ENCODE measurements at places on chromosomes 3 and 15. TPM values are rescaled to one million over a fixed set of nuclear protein-coding genes. Genes with fewer than 3 reads are reported as not detected.

- DNase-seq, result no peak
Observed at GRCh38 chr3:122415104-122415744, 638 bp downstream of the WDR5B start.

DNA sequence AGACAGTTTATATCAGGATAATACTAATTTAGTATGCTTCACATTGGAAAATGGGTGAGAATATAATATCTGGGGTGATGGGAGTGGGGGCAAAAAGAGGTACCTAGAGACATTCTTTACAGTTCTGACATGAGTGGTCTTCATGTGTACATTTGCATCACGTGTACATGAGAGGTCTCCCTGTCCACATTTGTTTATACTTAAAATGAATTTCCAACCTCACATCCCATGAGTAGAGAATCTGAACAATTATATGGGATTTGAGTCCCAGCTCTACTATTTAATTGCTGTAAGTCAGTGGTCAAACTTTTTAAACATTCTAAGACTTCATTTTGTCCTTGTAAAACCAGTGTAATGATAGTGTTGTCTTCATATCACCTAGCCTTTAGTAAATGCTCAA, 408.4 kb downstream of the NAALADL2 start:
- DNase-seq, result no peak

GRCh38 chr3:173977747-173978146, 580.2 kb downstream of the NLGN1 start:
- no peak for DNase-seq

DNA sequence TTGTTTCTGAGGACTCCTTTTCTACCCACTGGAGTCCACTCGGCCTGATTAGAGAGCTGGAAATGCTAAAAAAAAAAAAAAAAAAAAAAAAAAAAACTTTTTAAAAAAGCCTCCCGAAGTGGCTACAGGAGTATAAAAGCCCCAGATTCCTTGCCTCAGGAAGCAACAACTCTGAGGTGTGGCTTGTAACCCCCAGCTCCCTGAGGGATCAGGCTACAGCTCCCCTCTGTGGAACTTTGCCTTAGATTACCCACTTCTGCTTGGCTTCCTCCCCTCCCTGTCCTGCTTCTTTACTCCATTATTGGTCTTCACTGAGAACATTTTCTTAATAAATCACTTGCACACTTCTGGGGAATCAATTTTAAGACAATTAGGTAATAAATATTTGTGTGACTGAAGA, 49.7 kb upstream of the GADL1 start:
- DNase-seq, result no peak

- DNase-seq, result no peak
Observed at GRCh38 chr15:30924353-30924752, 20.6 kb downstream of the FAN1 start.

- DNase-seq, result no peak
Observed at GRCh38 chr3:30657914-30658313, 51.5 kb downstream of the TGFBR2 start.

- DNase-seq, result no peak
Observed at GRCh38 chr3:46887980-46888494, 10.5 kb downstream of the PTH1R start.

DNA sequence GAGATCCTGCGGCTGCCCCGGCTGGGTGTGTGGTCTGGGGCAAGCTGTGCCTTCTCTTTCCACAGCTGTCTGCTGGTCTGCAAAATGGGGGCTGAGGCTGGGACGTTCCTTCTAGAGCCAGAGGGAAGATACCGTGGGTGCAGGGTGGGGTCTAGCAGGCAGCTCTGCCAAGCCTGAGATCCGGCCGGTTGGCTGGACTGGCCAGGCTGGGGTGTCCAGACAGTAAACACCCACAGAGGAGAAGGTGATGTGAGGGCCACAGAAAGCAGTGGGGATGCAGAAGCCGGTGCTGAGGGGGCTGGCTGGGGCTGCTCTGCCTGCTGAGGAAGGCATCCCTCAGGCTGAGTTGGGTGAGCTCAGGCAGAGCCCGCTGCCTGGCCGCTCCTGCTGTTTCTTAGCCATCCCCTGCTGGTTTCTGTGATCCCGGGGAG, 46.1 kb downstream of the FBLN2 start:
- DNase-seq, result no peak

DNA sequence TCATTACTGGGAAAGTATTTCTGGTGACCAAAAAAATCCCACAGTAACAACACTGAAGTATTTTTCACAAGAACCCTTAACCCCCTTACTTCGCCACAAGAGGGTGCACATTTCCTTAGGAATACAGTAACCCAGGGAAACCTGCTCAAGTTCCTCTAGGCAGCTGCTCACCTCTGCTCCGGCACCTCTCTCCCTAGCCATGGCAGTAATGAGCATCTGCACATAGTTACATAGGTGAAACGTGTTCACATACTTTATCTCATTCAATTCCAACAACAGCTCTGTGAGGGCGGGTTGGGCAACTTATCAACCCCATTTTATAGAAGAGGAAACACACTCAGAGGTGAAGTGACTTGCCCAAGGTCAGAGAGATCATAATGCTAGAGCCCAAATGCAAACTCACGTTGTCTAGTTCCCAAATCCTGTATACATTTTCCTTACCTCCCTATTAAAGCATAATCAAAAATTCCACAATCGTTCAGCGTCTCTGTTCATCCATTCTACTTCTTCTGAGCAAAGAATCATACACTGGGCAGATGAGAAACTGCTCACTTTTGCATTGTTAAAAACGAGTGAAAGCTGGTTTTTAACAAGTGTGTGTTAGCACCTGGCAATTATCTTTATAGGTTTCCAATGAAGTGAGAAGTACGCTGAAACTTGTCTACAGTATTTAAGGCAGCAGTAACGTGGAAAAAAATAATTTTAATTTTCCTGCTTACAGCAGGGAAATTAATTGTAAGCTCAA, 90.7 kb downstream of the IGF2BP2 start:
- DNase-seq, result no peak

GRCh38 chr15:68578175-68578979, 416 bp upstream of the CORO2B start:
- DNase-seq, result peak; percentile 77

GRCh38 chr3:177820683-177821316, 623.5 kb upstream of the TBL1XR1 start:
- no peak for DNase-seq

- DNase-seq, result no peak
Observed at GRCh38 chr15:50057905-50058639, 61.0 kb downstream of the ATP8B4 start.

DNA sequence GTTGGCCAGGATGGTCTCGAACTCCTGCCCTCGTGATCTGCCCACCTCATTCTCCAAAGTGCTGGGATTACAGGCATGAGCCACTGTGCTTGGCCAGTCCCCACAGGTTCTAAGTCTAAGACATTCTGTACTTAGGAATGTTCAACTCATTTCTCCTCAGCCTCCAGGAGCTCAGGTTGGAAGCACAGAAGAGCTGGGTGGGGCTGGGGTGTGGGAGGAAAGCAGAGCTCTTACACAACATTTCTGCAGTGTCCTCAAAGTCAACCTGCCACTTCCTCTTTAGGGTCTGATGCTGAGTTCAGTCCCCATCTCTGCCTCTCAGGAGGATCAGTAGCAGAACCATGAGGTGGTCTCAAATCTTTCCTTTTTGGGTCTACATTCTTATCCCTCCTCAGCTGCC, 75.5 kb downstream of the MRPL46 start:
- DNase-seq, result no peak

GRCh38 chr3:109382588-109382987, 45.2 kb upstream of the DPPA4 start:
- DNase-seq, result no peak

DNA sequence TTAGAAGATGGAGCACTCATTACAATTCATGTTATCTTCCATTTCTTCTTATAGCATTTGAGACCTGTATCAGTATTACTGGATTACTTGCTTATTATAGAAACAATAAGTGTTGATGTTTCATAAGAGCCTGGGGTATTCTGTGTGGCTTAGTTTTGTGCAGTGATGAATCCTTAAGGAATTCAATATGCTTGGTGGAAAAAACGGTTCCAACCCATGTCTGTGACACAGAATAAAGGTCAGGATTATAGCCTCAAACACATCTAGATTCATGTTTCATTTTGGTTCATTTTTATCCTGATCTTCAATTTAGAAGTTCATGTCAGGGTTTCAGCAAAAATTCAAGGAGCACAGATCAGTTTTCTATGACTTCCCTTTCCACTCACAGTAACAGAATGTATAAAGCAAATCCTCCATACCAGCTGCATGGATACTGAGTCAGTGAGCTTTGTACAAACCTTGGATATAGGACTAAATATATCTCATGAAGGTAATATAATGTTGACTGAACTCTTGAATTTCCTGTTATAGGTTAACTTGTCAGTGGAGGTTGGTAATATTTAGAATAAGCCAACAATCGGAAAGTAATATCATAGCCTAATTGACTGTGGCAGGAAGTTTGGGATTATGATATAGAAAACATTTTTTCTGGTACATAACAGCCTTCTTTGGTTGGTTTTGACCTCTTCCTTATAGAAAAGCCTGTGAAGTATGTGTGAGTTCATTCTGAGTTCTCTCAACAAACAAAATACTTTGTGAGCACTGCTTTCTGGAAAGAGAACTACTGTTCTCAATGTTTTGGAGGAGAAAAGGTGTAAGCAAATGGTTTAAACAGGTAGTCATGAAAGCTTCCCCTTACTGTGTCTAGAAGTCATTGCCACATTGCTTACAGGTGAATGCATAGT, 218.2 kb upstream of the TPM1 start:
- DNase-seq, result no peak

- no peak for DNase-seq
Observed at GRCh38 chr3:66761093-66761780, 236.9 kb upstream of the KBTBD8 start.

DNA sequence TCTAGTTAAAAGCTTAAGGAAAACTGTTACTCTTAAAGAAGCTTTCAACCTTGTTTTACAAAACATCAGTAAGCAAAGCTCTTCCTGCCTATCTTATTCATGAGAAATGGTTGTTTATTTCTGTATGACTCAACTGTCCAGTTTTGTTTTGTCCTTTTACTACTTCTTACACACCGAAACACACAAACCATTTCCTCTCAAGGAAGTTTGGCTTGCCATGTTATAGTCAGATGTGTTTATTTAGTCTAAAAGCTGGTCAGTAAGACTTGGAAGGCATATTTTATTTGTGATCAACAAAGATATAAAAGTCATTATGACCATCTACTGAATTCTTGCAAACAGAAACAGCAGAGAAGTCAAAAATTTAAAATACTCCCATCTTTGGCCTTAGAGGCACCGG, 53.2 kb upstream of the RBSN start:
- no peak for DNase-seq

- no peak for DNase-seq
Observed at GRCh38 chr3:22835041-22835440, 368.1 kb upstream of the UBE2E2 start.

DNA sequence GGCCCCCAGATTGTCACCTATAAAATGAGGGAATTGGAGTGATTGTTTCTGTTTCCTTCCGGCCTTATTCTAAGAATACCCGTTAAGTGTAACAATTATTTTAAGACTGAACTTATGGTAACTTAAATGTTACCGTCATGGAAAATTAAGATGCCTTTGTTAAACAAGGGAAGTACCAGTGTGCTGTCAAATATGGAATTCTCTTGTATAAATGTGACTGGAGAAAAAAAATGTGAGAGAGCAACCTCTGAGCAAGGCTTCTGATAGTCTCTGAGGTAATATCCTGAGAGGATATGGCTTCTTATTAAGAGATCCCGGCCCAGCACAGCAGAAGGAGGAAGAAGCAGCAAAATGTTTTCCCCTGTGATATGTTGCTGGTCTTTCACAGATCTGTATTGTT, 480.7 kb upstream of the ADAMTS9 start:
- no peak for DNase-seq

- no peak for DNase-seq
Observed at GRCh38 chr15:65362491-65362890, 15.3 kb downstream of the IGDCC3 start.

DNA sequence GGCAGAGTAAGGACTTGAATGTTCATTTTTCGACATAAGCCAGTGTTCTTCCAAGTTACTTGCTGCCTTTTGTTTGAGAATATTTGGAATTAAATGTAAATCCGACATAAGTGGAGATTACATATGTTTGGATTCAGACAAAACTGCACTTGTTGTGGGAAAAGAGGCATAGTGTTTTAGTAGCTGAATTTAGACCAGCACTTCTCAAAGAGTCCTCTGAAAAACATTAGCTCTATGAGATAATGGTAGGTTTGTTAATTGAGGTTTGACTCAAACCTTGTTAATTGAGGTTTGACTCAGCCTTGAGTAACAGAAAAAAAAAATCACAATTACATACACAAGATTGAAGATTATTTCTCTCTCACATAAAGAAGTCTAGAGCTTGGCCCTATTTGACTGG, 132.5 kb downstream of the NSUN3 start:
- DNase-seq, result no peak

DNA sequence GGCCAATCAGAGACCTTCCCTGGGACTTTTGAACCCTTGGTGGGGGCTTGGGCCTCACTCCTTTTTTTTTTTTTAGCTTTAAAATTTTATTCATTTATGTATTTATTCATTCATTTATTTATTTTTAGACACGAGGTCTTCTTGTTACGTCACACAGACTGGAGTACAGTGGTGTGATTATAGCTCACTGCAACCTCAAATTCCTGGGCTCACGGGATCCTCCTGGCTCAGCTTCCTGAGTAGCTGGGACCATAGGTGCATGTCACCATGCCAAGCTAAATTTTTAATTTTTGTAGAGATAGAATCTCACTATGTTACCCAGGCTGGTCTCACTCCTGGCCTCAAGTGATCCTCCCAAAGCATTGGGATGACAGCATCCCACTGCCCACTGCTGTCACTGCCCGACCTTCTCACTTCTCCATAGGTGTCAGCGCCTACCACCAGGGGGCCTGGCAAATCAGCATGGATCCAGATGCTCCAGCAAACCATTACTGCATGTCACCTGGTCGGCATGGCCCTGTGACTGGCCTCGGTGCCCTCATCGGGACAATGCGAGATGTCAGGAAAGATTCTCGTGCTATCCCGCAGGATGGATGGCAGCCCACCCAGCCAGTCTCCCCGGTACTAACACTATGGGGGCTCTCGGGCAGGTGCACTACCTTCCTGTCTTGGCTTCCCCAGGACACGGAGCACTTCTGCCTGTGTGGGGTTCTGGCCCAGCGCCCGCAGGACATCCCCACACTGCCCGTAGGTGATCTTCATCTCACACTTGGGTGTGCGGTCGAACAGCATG, 3.0 kb downstream of the MYL3 start:
- DNase-seq, result peak; percentile 55

- no peak for DNase-seq
Observed at GRCh38 chr3:172692751-172693338, 18.0 kb downstream of the NCEH1 start.

- DNase-seq, result no peak
Observed at GRCh38 chr15:39165020-39165706, 415.7 kb upstream of the THBS1 start.

GRCh38 chr3:72004749-72005292, 219.9 kb upstream of the PROK2 start:
- no peak for DNase-seq

GRCh38 chr3:127889976-127890650, 24.9 kb upstream of the KBTBD12 start:
- DNase-seq, result no peak

Gene GOLGA6B
- not detected for polyA plus RNA-seq

Gene CTXN2
- not detected for polyA plus RNA-seq

Gene EPM2AIP1
- 10.8 TPM for polyA plus RNA-seq

Gene CD276
- polyA plus RNA-seq, result 85.4 TPM

Gene PLAAT1
- 4.5 TPM for polyA plus RNA-seq

Gene LRRK1
- polyA plus RNA-seq, result 1.3 TPM

Gene TTC21A
- polyA plus RNA-seq, result 1.9 TPM

Gene AADACL2
- polyA plus RNA-seq, result not detected

Gene LCTL
- polyA plus RNA-seq, result not detected

Gene GRK7
- polyA plus RNA-seq, result 0.06 TPM

Gene P2RY12
- 0.26 TPM for polyA plus RNA-seq
